Myocyte (in vitro differentiated cells): ENCODE measurements at places on chromosomes 6 and 20. TPM values are rescaled to one million over a fixed set of nuclear protein-coding genes. Genes with fewer than 3 reads are reported as not detected.

Gene SRXN1
- total RNA-seq, result 23.6 and 34.6 TPM in 2 replicates

Gene RPL10A
- total RNA-seq, result 794 and 894 TPM in 2 replicates

Gene SALL4
- not detected in 2 replicates for total RNA-seq

Gene ZBTB46
- 19.6 and 20.9 TPM in 2 replicates for total RNA-seq

Gene C6orf52
- total RNA-seq, result 0.75 TPM in 1 of 2 replicates, not detected in the other

Gene RPN2
- total RNA-seq, result 217 and 252 TPM in 2 replicates

Gene LAMA5
- total RNA-seq, result 90.5 and 173 TPM in 2 replicates

Gene KCNG1
- 0.42 and 0.48 TPM in 2 replicates for total RNA-seq

Gene SLC35B2
- total RNA-seq, result 51.4 and 55.6 TPM in 2 replicates

Gene WFDC10A
- not detected in 2 replicates for total RNA-seq

Gene GABBR1
- total RNA-seq, result 5.7 and 7.8 TPM in 2 replicates

Gene CDH4
- total RNA-seq, result 0.31 and 0.45 TPM in 2 replicates

Gene OR2H1
- not detected in 2 replicates for total RNA-seq

Gene C20orf144
- total RNA-seq, result 0.24 TPM in 1 of 2 replicates, not detected in the other
